ENCODE measurements at places on chromosomes 2 and 18. TPM values are rescaled to one million over a fixed set of nuclear protein-coding genes. Genes with fewer than 3 reads are reported as not detected.
A peak's percentile ranks its signal among the peaks of the same experiment; 100 is the strongest.

- no peak for DNase-seq
- no peaks in the 10 kb centered on the region for H3K4me1 ChIP-seq
- H3K27me3 ChIP-seq = no peaks in the 10 kb centered on the region
- no peak overlapping the region for H3K4me3 ChIP-seq
- no peaks in the 10 kb centered on the region for H3K36me3 ChIP-seq
These were observed 232.9 kb upstream of the CDH2 start for GRCh38 chr18:28409811-28410210.

DNA sequence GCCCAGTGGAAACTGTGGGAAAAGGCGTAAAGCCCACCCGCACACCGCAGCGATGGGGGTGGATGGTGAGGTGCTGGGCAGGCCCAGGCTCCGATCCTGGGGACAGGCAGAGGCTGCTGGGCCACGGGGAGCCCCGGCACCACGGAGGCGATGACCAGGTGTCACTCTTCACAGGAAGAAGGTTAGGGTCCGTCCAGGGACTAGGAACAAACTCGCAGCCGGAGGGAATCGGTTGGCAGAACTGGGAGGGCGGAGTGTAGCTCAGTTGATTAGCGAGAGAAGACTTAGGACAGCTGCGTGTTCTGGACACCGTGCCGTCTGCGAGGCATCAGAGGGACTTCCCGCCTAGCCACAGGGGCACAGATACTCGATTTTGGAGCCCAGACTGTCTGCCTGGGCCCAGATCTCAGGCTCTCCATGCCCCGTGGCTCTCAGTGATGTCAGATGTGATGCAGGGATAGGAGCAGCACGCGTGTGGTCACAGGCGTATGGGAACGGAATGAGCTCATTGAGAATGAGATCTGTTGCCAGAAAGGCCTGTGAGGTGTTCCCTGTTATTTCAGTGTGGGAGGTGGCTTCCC is 16.1 kb upstream of the ALLC start:
- no peak for DNase-seq
- no peak overlapping the region for H3K27ac ChIP-seq
- H3K36me3 ChIP-seq = no peaks in the 10 kb centered on the region

GRCh38 chr18:62384068-62384467 is 59.0 kb downstream of the TNFRSF11A start:
- no peaks in the 10 kb centered on the region for H3K4me1 ChIP-seq
- H3K36me3 ChIP-seq = no peaks in the 10 kb centered on the region
- H3K27me3 ChIP-seq = no peaks in the 10 kb centered on the region
- H3K4me3 ChIP-seq = no peak overlapping the region
- H3K27ac ChIP-seq = no peak overlapping the region

DNA sequence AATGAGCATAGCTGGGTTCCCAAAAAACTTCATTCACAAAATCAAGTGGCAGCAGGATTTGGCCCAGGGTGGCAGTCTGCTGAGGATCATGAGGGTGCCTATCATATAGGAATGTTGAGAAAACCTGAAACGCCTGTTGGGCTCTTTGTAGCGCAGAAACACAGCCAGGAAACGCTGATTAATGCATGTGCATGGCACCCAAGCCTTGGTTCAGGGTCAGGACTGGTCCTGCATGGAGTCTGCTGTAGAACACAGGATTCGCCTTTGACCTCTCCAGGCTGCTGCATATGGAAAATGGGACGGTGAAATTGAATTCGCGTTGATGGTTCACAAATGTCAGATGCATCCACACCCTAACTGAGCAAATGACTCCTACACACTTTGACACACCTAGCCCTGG is 227.9 kb upstream of the COPS8 start:
- H3K4me3 ChIP-seq = no peak overlapping the region
- DNase-seq = no peak
- H3K27me3 ChIP-seq = no peaks in the 10 kb centered on the region
- H3K4me1 ChIP-seq = no peaks in the 10 kb centered on the region
- no peaks in the 10 kb centered on the region for H3K36me3 ChIP-seq

DNA sequence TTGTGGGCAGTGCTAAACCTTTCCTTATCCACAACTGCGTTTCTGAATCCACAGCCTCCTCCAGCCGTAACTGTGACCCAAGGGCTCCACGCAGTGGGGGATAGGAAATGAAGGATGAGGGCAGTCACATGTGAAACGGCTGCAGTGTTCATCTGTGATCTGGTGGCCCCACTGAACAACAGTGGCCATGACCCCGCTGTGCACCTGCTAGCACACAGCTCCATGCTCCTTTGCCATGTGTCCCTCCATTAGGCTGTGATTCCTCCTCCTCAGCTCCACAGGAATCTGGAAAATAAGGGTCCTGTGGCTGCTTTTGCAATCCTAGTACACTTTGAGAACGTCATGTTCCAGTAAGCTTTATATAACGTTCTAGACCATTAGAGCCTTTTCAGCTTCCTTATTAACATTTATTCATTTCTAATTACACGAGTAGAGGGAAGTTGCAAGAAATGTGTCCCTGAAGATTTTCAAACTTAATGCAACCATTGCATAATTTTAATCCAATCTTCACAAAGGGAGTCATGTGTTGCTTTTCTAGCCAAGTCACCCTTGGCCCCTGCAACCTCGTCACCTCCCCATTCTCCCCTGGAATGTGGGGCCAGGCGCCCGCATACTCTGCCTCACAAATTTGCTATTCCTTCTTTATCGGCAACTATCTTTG is 7.1 kb upstream of the NAPG start:
- H3K27ac ChIP-seq = peak overlapping the region; percentile 53
- H3K27me3 ChIP-seq = no peaks in the 10 kb centered on the region
- H3K36me3 ChIP-seq = no peaks in the 10 kb centered on the region
- H3K4me1 ChIP-seq = peaks cover 9% of the 10 kb centered on the region
- H3K4me3 ChIP-seq = no peak overlapping the region

DNA sequence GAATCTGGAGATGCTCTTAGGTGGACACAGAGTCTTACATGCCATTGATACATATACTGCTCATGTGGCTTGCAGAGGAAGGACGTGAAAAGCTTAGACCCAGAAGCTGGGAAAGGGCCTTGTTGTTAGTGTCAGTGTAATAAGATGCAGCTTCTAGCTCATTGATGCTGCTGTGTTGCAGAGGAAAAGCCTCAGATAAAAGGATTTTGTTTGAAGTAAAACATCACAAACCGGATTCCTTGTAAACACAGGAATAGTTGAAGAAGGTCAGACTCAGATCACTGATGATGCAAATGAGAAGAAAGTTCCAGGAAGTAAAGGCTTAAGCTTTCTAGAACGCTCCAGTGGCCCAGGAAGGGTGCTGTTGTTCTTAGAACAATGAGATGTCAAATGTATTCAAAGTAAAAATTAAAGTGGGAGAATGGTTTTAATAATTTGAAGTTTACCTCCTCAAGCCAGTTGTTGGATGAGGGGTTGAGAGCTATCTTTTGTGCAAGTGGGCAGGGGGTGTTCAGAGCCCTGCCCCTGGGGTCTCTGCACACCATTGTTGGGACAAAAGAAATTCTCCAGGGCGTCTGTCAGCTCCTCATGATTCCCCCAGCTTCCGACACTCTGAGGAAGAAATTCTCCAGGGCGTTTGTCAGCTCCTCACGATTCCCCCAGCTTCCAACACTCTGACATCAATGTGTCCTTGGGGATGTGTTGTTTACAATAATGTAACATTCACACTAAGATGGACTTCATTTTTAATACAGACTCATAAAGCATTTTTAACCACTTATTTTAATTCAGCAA is 61.3 kb upstream of the CHMP1B start:
- H3K27ac ChIP-seq = no peak overlapping the region
- no peaks in the 10 kb centered on the region for H3K36me3 ChIP-seq

DNA sequence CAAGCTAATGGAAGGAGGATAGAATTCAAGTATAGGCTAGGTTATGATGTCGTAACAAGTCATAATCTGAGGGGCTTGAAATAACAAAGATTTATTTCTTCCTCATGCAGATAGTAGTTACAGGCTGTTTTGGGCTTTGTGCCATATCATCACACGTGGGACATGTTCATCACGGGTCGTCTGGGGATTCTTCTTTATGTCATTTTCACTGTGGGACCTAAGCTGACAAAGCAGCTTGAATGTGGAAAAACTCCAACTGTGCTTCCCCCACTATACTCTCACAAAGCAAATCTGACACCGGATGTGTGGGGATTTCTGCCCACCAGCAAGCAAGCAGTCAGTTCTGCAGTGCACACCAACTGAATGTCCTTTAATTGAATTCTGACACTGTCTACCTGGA is 124.8 kb downstream of the LTBP1 start:
- H3K4me1 ChIP-seq = no peaks in the 10 kb centered on the region
- no peaks in the 10 kb centered on the region for H3K36me3 ChIP-seq
- H3K4me3 ChIP-seq = no peak overlapping the region
- H3K27ac ChIP-seq = no peak overlapping the region
- DNase-seq = no peak

GRCh38 chr2:176097820-176098365 is 1.7 kb upstream of the HOXD12 start:
- H3K4me3 ChIP-seq = no peak overlapping the region
- H3K36me3 ChIP-seq = no peaks in the 10 kb centered on the region
- DNase-seq = no peak
- H3K27ac ChIP-seq = no peak overlapping the region

GRCh38 chr2:142300517-142300916 is 169.7 kb upstream of the LRP1B start:
- H3K4me1 ChIP-seq = no peaks in the 10 kb centered on the region
- no peaks in the 10 kb centered on the region for H3K27me3 ChIP-seq
- no peak for DNase-seq
- H3K4me3 ChIP-seq = no peak overlapping the region
- no peak overlapping the region for H3K27ac ChIP-seq
- H3K36me3 ChIP-seq = no peaks in the 10 kb centered on the region

DNA sequence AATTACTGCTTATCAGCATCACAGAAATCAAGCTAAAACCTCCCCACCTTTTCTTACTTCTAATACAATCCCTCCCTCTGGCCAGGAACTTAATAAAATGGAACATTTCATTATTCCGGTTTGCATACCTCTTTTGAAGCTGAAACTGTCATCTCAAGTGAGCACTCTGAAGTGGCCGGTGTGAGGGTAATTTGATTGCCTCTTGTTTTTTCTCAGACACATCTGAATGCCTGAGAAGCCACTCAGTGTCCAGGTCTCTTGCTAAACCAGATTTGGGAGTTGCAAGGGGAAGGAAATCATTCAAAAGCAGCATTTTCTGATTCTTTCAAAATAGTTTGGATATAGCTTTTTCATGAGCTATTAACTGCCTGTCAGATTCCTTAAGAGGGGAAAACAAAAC is 190.3 kb downstream of the C1D start:
- no peak for DNase-seq
- H3K27ac ChIP-seq = peak overlapping the region; percentile 64
- H3K4me3 ChIP-seq = no peak overlapping the region
- no peaks in the 10 kb centered on the region for H3K27me3 ChIP-seq

GRCh38 chr2:203279288-203279687 is 40.5 kb downstream of the CYP20A1 start:
- H3K36me3 ChIP-seq = no peaks in the 10 kb centered on the region
- DNase-seq = no peak
- H3K4me1 ChIP-seq = no peaks in the 10 kb centered on the region
- no peaks in the 10 kb centered on the region for H3K27me3 ChIP-seq
- H3K4me3 ChIP-seq = no peak overlapping the region

GRCh38 chr2:150495993-150496627 is 8.6 kb upstream of the RND3 start:
- no peaks in the 10 kb centered on the region for H3K27me3 ChIP-seq
- no peak for DNase-seq
- H3K36me3 ChIP-seq = no peaks in the 10 kb centered on the region
- no peaks in the 10 kb centered on the region for H3K4me1 ChIP-seq
- no peak overlapping the region for H3K4me3 ChIP-seq
- H3K27ac ChIP-seq = no peak overlapping the region

- no peak overlapping the region for H3K4me3 ChIP-seq
- H3K27me3 ChIP-seq = no peaks in the 10 kb centered on the region
- no peaks in the 10 kb centered on the region for H3K36me3 ChIP-seq
These were observed 7.8 kb upstream of the GPR55 start for GRCh38 chr2:230932556-230933511.

DNA sequence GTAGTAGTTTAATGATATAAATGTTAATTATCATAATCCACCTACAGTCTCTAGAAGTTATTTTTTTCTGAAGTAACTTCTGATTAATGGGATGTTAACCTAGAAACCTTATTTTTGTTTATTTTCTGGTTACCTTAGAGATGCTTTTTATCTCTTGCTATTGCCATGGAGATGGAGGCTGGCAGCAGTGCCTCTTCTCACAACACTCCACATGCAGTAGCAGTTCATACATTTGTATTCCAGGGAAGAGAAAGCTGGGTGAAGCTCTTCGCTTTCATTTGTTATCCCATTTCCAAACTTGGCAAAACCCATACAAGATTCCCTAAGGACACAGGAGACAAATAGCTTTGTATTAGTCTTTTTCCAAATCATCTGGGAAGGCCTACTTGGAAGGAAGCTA is 1794.1 kb upstream of the LRRTM1 start:
- no peaks in the 10 kb centered on the region for H3K4me1 ChIP-seq
- H3K36me3 ChIP-seq = no peaks in the 10 kb centered on the region
- DNase-seq = no peak
- no peak overlapping the region for H3K27ac ChIP-seq
- H3K27me3 ChIP-seq = peaks cover 6% of the 10 kb centered on the region

DNA sequence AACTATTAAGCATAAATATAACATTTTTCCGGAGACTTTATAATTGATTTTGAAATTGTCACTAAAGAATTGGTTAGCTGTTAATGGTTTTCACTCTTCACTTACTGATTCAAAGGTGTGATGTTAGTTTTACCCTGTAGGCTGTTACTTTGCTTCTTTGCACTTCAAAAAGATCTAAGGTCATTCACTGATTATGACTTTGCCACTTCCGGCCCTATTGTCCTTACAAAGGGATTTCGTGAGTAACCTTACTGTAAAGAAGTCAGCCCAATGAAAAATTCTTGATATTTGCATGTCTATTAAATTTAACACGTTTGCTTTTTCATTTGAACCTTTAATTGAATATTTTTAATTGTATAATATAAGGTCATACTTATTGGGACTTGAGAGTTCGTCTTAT is 61.4 kb downstream of the GREB1L start:
- H3K4me1 ChIP-seq = no peaks in the 10 kb centered on the region
- no peaks in the 10 kb centered on the region for H3K36me3 ChIP-seq
- DNase-seq = no peak
- no peak overlapping the region for H3K27ac ChIP-seq
- no peaks in the 10 kb centered on the region for H3K27me3 ChIP-seq
- H3K4me3 ChIP-seq = no peak overlapping the region

DNA sequence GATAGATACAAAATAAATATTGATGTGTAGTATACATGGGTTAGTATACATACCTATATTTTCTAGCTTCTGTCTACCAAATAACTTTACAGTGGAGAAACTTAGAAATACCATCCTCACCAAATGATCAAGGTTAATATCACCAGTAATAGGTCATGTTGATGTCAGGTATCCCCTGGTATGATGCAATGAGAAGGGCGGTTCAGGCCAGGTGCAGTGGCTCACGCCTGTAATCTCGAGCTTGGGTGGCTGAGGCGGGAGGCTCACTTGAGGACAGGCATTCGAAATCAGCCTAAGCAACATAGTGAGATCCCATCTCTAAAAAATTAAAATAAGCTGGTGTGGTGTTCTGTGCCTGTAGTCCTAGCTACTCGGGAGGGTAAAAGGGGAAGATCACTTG is 38.6 kb downstream of the CIB4 start:
- H3K27ac ChIP-seq = no peak overlapping the region
- no peak for DNase-seq
- H3K36me3 ChIP-seq = no peaks in the 10 kb centered on the region
- H3K4me3 ChIP-seq = no peak overlapping the region
- H3K4me1 ChIP-seq = no peaks in the 10 kb centered on the region
- H3K27me3 ChIP-seq = no peaks in the 10 kb centered on the region

Gene DES
- total RNA-seq = 2,323 TPM

Gene AQP12A
- total RNA-seq = not detected

Gene DSC3
- total RNA-seq = not detected

Gene EMILIN2
- 31.0 TPM for total RNA-seq

Gene LTBP1
- total RNA-seq = 94.7 TPM

Gene TWIST2
- total RNA-seq = 28.1 TPM

Gene CD207
- 0.26 TPM for total RNA-seq

Gene CDH2
- total RNA-seq = 0.26 TPM

All from uterus (tissue), 4 donors.